Anterior cingulate cortex (tissue), 58 donors: ENCODE measurements at places on chromosomes 1 and 21.

- no peak for DNase-seq
Measured at GRCh38 chr1:179322557-179322956, 29.0 kb downstream of the SOAT1 start.

DNA sequence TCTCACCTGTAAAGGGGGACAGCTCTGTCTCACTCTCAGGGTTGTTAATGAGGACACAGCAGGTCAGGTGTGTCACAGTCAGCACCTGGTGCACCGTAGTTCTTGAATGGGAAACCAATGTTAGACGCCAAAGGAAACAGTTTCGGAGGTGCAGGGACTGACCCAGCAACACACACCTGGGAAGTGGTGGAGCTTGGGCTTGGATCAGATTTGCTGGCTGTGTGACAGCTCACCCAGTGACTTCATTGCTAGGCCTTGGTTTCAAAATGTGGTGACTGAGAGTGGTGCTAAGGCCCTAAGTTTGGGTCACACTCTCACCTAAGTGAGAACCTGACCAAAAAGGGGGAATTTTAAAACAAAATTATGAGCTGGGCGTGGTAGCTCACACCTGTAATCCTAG is 34.9 kb downstream of the ALPL start:
- DNase-seq: no peak

- peak; percentile 36 for DNase-seq
Measured at GRCh38 chr1:33366762-33367484, 46.0 kb upstream of the A3GALT2 start.

DNA sequence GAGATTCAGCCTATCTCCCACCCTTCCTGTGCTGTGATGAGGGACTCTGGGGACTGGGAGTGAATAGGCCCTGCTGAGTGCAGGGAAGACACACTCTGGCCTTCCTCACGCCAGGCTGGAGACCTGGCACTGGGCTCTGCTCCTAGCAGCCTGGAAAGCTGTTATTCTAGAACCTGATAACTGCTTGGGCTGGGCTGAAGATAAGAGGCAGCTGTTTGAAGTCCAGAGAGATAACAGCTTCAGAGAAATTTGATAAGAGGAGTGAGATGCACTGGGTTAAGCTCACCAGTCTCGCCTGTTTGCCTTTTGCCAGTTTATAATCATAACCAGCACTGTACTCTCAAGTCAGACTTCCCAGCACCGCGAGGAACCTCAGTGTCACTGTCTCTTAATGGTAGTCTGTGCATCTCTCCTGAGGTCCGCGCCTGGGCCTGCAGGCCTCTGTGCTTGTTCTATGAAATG is 46.6 kb upstream of the GPR37L1 start:
- DNase-seq: no peak

DNA sequence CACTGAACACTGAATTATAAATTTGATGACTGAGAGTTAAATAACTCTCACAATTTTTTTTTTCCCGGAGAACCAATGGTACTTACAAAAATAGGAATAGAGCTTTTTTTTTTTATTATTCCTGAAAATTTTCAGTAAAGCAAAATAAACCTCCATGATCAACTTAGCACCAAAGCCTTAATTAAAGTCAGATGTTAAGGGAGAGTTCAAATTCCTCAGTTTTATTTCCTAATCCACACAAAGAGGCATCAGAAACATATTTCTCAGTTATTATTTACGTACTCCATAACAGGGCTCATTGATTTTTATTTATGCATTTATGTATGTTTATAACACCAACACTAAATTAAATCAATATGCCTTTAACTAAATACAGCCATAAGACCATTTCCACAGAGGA is 55.5 kb downstream of the PLPPR5 start:
- DNase-seq: no peak

DNA sequence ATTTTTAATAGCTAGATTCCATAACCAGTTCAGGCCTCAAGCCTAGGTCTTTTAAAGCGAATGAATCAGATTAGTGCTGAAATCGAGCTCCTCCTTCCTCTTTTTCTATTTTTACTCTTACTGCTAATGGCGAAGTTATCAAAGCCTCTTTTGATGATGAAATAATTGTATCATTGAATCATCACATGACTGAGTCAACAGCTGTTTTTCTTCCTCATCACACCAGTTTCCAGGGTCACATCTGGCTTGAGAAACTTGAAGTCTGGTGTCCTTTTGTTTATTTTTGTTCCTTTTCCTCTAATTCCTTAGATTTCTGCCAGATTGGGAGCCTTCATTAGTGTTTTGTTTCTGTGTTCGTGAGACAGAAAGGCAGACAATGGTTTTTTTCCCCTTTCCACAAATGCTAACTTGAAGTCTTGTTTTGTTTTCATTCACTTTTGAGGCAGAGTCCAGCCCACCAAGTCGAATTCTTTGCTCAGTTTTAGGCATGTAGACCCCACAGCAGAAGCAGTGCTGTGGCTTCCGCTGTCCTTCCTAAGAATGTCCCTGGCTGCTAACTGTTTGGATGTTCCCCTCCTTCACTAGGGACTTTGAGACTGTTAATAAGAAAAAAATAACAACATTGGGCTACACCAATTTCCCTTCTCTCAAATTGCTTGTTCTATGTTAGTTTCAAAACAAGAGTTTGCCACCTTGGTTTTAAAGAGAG is 51.9 kb upstream of the FMOD start:
- DNase-seq: no peak
